Caco-2 (cell line): ENCODE measurements at places on chromosomes 5 and 9. TPM values are rescaled to one million over a fixed set of nuclear protein-coding genes. Genes with fewer than 3 reads are reported as not detected.

The MZB1 gene
- total RNA-seq, result not detected in 2 replicates

The TUSC1 gene
- 2.4 and 3.2 TPM in 2 replicates for total RNA-seq

The CXCL14 gene
- total RNA-seq, result not detected in 2 replicates

The DAB2IP gene
- total RNA-seq, result 18.0 and 26.0 TPM in 2 replicates

The SLC6A19 gene
- 0.29 and 0.32 TPM in 2 replicates for total RNA-seq

The PCDHB6 gene
- not detected in 2 replicates for total RNA-seq

The SEMA5A gene
- total RNA-seq, result 27.4 and 34.3 TPM in 2 replicates

DNA sequence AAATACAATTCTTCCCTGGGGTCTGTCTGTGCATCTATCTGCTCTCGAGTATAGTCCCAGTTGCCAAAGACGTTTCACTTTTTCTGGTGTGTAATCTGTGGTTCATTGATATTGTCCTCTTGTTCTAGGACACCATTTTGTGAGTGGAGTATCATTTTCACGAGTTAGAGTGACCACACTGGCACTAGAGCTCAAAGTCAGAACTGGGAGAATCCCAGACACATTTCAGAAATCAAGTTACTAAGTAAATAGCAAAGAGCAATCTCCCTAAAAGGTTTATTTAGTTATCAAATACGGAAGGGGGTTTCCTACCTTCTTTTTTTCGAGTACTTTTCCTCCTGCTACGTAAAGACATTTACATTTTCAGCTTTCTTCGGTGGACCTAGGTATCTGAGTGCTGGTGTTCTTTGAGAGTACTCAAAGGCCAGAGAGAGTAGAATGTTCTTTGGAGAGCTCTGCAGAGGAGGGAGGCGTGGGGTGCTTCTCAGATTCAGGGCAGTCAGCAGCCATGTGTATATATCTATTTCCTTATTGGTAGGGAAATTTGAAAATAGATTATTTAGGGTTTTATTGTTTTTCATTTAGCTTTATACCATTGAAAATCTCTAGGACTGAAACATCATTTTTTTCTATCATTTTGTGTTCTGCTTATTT, 8.9 kb upstream of the HSPA9 start:
- no peak for DNase-seq

GRCh38 chr5:150485693-150486401, 22.1 kb upstream of the NDST1 start:
- peak; percentile 82 for DNase-seq

DNA sequence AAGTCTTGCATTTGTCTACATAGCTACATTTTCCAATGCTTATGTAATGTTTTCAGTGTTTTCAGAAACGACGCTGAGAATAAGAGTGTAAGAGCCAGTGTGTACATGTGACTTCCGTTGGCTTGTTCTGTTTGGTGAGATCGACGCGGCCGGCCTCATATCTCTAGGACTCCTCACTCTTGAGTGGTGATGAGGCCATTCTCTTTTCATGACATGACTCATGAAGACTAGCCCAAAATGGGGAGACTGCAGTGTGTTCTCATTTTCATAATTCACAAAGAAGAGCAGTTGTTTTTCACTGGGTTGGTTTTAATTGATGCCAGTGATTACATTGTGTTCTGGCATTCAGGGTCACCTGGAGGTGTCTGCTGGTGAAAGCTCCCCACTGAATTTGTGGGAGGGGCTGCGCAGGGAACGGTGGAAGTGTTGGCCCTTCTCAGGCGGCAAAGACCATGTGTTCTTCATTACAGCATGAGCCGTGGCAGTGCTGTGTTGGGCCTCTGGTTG, 131.5 kb upstream of the OTULINL start:
- DNase-seq, result no peak

DNA sequence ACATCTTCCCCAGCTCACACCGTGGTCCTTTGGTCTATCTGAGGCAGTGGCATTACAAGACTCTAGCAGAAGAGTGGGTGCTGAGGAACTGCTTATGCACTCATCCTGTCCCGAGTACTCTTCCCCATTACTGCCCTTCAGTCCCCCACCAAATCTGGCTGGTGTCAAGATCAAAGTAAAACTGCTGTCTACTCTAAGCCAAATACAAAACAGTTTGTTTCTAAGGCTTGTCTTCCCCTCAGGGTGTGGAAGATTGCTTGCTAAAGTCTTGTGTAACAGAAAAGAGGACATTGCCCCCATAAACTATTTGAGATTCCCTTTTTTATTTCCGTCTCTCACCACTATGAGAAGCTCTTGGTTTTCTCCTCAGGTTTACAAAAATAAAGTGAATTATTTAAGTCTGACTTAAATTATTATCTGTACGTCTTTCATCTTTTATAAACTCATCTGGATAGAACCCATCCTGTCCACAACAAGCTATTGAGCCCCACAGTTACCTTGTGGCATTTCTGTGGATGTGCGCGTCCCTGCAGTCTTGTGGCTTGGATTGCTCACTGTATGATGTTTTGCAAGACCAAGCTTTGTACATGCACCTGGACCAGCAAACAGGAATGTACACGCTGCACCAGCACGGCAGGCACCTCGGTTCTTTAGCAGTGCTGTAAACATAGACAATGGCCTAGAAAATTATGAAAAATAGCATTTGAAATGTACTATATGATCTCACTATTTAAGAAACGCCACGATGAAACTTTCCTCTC, 61.0 kb downstream of the CYSTM1 start:
- peak; percentile 57 for DNase-seq

- no peak for DNase-seq
Observed at GRCh38 chr5:127673117-127673800, 24.4 kb downstream of the CTXN3 start.

DNA sequence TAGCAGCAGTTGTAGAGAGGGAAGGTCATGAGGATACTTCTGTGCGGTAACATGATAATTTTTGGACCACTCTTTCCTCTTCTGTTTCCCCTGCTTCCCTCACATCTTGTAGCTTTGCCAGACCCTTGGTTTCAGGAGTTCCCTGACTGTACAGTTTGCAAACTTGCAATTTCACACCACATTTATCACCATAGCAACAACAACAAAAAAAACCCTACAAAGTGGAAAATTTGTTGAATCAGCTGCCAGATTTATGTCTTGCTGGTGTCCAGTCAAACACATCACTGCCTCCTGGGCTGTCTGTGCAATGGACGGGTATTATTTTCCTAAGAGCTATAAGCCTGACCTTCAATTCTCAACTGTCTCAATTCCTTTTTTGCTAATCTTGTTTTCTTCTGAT, 751.6 kb downstream of the TLR4 start:
- DNase-seq, result no peak

DNA sequence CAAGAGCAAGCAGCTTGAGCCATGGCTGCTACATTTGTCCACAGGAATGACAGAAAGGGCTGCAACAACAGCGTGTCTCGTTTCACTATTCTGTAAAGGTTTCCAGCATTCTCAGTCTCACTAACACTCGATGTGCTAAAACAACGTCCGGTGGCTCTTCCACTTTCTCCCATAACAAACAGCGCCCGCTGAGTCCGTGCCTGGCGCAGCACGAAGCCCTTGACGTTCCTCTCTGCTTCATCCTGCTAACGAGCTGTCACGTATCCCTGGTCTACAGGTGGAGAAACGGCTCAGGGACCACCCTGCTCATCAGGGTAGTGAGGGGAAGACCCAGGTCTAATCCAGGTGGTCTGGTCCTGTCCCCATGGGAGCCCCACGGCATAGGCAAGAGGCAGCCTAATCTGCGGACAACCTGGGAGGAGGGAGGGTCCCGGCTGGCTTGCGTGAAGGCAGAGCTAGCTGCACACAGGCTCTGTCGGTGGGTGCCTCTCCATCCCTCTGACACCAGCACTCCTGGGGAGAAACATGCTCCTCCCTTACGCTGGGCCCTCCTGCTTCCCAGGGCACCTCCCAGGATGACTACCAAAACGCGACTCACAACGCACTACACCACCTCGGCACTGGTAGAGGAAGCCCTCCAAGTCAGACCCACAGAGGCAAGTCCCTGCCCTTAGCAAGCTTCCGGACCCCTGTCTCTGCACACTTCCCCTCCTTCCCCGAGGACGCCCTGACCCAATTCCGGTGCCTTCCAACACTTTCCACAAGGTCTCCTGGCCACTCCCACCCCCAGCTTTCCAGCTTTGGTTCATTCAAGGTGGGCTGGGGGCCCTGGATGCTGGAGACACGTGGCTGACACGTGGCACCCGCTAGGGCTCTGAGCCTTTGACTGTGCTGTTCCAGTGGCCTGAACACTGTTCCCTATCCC, 43.3 kb downstream of the VAV2 start:
- DNase-seq, result no peak

- peak; percentile 47 for DNase-seq
Observed at GRCh38 chr5:74212336-74212735, 428.2 kb downstream of the ENC1 start.

- no peak for DNase-seq
Observed at GRCh38 chr5:141039061-141039460, 12.1 kb upstream of the PCDHB1 start.

- DNase-seq, result no peak
Observed at GRCh38 chr5:16313761-16314160, 134.2 kb upstream of the MARCHF11 start.

DNA sequence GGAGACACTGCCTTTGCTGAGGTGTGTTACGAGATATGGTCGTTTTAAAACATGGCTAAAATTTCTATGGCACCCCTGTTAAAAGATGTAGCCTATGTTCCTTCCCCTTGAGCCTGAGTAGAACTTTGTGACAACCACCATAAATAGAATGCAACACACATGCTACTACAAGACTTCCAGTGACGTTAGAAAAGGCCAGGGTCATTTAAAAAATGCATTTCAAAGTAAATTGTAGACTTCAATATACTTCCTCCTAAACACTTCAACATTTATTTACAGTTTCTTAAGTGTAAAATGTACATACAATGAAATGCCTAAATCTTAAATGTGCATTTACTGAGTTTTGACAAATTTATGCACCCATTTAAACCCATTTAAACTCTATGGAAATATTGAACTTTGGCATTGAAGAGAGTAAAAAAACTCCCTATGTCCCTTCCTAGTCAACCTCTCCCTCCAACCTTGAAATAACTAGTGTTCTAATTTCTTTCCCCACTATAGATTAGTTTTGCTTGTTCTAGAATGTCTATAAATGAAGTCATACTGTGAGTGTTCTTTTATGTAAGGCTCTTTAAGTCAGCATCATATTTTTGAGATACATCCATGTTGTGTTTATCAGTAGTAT, 160.5 kb downstream of the SLC12A2 start:
- DNase-seq, result no peak

GRCh38 chr5:173410459-173411233, 82.4 kb upstream of the STC2 start:
- DNase-seq, result no peak

- no peak for DNase-seq
Observed at GRCh38 chr5:131147258-131147657, 17.8 kb downstream of the HINT1 start.

DNA sequence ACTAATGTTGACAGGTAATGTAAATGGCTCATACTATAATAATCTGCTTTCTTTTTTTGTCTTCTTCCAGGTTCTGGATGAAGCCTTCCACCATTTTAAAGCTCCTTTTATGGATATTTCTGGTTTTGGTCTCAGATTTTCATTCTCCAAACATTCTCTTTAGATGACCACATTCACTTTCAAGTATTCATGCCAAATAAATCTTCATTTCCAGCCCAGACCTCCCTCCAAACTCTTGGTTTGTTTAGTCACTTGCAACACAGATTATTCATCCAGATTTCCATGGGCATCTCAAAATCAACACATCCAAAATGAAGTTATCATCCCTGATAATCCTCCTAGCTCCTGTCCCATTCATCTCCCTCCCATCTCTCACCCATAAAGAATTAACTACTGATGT, 40.3 kb upstream of the SVEP1 start:
- DNase-seq, result no peak

GRCh38 chr5:99621772-99622681, 693.2 kb upstream of the CHD1 start:
- no peak for DNase-seq

- DNase-seq, result no peak
Observed at GRCh38 chr5:26791433-26791832, 247.0 kb downstream of the CDH9 start.

DNA sequence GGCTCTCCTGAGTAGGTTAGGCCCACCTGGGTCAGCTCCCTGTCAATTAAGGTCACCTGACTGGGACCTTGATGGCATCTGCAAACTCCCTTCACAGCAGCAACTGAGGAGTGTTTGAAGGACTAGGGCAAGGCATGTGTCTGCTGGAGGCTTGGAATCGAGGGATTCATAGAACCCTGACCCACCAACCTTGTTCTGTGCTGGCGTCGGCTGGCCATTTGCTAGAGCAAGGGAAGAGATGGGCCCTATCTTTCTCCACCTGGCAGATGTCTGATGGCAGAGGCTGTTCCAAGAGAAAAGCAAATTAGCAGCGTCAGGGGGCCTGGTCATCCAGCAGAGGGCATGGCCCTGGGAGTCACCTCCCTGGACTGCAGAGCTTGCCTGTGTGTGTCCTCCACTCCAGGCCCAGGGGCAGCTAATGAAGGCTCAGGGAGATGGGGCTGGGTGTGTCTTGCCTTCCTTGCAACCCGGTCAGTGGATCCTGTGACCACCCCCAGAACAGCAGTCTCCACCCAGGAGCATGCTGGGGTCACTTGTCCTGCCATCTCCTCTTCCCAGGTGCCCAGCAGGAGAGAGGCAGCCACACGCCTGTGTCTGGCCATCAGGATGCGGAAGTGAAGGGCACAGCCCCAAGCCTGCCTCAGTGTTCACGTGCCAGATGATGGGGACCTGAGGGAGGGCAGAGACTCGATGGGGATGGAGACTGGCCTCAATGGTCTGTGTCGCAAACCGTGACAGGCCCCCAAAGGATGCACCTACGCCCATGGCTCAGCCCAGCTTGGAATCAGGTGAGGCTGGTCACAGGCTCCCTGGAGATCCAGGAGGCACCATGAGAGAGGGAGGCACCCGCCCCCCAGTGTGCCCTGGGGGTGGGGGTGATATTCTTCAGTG, 53.9 kb downstream of the BARX1 start:
- no peak for DNase-seq
